ENCODE measurements at places on chromosomes 1 and 21.

DNA sequence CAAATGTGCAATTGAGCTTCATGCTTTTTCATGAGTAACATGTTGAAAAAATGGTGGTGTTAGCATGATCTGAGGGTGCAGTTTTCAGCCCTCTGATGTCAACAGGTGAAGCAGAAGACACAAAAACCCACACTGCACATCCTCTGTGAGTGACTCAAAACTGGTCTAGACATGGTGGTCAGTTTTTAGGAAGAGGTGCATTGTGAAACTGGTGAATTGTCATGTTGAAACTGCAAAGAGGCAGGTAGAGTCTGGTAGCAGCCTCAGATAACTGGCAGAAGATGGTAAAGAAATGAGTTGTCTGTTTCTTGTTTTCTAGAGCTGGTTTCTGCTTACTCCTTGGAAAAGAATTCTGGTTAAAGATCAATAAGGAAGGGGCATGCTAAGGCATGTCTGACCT is 97.3 kb upstream of the HMCN1 start:
- no peak for DNase-seq

- DNase-seq, result peak; percentile 8
These were observed 86.3 kb downstream of the ACBD6 start for GRCh38 chr1:180415985-180416633.

- no peak for DNase-seq
These were observed 233.7 kb downstream of the SRGAP2C start for GRCh38 chr1:121418369-121419049.

DNA sequence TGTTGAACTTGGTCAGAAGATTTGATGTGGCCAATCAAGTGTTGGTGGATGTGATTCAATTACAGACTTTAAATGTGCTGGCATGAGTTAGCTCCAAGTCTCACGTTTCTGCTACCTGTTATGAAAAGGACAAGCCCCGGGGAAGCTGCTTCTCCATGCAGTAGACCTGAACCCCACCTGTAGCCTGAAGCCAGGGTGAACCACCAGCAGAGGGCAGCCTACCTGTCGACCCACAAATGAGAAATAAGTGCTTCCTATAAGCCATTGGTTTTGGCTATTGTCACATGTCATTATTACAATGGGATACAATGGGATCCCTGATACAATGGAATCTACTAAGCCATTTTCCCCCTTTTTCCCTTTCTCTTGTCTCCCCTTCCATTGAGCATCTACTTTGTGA is 230.2 kb downstream of the PRDM2 start:
- DNase-seq, result no peak

- no peak for DNase-seq
These were observed 19.7 kb upstream of the ZBTB40 start for GRCh38 chr1:22431965-22432364.

DNA sequence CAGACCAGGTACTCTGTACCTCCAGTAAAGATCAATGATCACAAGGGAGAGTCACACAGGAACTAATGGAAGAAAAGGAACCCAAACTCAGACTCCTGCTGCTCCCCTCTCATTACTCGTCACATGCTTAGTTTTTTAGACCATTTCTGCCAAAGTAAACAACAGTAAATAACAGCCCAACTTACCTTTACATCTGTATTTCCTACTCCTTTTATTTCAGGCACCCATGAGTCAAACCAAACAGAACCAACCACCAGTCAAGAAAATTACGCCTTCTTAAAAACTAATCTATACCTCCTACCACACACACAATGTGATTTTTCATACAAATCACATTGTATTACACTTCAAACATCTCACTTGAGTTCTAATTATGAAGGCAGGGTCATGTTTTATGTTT is 61.4 kb upstream of the HTR1D start:
- DNase-seq, result no peak

DNA sequence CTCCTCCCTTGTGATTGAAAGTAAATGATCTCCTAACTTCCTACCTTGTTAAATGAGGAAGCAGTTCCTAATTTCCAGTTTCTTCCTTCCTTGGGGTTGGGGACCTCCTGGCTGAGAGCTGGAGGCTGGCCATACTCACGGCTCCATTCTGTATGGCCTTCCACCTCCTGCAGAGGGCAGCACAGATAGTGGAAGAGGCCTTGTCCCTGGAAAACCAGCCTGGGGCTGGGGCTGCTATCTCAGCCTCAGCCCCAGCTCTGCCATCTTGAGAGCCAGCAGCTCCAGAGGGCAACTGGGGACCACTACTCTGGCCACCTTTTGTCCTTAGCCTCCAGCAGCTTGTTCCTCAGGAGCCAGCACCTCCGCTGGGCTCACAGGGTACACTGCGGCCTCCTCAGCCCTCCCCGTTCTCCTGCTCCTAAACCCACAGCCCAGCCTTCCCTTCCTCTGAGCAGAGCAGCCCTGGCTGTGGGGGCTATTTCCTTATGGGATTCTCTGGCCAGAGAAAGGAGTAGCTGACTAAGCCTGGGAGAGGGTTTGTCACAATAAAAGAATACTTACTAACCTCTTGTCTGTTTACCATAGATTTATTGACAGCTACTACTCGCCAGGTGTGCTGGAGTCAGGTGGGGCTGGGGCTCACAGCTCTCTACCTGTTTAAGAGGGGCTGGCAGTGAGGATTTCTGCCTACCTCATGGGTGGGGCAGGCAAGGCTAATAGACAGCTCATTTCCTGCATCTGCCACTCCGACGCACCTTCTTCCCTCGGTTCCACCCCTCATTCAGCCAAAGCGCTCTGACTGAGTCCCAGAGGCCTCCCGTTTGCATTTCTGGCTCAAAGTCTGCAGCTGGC is 6.3 kb downstream of the TMEM234 start:
- peak; percentile 47 for DNase-seq

DNA sequence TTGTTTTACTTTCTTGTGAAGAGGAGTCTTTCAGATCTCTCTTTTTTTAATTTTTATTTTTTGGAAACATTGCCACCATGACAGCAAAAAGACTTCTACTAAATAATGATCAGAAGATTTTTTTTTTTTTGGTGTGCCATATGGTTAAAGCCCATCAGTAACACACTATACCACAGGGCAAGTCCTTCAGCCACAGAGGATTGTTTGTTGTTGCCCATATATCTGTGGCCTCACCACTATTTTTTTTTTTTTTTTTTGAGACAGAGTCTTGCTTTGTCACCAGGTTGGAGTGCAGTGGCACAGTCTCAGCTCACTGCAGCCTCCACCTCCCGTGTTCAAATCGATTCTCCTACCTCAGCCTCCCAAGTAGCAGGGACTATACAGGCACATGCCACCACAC is 29.2 kb downstream of the UAP1 start:
- no peak for DNase-seq

DNA sequence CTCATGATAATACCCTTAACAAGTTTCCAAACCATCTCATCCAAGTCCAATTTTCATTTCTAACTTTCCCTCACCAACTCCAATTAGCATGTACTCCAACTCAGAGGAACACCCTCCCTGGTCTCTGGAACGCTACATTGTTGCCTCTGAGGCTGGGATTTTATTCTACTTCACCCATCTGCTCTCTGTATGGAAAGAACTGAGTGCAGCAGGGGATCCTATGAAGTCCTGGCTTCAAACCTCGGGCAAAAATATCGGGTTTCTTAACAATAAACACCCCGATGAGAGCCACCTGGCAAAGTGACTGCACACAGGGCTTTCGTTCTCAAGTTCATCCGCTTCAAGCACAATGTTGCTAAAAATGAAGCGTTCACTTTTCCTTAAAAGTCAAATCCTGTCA is 99.6 kb downstream of the CRB1 start:
- no peak for DNase-seq

DNA sequence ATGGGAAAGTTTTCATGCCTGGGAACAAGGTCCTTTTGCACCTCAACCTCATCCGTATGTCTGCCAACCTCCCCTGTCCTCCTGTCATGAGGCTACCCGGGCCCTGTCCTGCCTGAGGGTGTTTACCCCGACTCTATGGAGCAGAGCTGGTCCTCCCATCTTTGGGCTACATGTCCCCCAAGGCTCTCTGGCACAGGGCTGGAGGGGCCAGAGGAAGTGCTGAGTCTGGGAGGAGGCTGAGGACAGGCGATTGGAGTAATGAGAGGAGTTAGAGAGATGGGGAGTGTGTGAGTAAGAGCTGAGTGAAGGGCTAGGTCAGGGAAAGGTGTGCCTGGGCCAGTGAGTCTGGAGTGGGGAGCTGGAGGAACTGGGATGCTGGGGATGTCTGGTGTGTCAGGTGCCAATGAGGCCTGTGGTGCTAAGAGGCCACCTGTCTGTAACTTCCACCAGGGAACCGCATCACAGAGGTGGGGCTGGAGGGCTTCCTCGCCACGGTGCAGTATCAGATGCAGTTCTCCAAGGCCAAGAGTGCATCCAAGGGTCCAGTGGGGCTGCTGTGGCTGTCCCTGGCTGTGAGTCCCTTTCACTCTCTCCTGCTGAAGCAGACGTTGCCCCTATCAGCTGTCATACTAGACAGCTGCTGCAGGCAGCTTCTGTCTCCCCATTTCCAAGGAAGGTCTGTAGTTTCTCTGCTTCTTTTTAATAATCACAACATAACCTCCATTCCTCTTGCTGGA is 11.7 kb downstream of the LRRC71 start:
- DNase-seq, result no peak

DNA sequence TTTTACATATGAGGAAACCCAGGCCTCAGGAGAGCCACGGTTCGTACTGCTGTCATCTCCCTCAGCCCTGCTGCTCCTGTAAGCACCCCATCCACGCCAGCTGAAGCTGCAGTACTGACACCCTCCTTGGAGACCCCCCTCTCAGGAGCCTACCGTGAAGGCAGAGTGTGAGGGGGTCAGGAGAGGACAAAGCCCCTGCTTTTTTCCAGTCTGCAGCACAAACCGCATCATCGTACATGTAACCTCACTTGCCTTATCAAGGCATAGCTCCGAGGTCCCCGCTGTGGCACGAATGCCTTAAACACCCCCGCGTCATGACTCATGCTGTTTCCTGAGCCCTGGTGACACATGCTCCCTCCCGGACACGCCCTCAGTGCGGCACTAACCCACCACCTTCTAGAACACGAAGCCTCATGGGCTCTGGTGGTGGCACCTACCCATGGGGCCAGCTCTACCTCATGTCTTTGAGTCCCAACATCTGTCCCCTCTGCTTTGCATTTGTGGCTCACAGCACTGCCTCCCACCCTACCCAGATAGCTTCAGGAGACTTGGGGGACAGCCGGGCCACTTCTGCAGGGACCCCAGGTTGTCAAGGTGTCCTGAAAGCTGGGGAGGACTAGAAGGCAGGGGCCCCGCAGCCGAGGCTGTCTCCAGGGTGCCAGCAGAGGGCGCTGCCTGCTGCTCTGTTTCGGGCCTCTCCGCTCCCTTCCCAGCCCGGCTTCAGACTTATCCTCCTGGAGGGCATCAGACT is 4.9 kb downstream of the SH3BGRL3 start:
- peak; percentile 73 for DNase-seq

GRCh38 chr1:162380061-162380846 is 1.3 kb upstream of the C1orf226 start:
- DNase-seq, result no peak

DNA sequence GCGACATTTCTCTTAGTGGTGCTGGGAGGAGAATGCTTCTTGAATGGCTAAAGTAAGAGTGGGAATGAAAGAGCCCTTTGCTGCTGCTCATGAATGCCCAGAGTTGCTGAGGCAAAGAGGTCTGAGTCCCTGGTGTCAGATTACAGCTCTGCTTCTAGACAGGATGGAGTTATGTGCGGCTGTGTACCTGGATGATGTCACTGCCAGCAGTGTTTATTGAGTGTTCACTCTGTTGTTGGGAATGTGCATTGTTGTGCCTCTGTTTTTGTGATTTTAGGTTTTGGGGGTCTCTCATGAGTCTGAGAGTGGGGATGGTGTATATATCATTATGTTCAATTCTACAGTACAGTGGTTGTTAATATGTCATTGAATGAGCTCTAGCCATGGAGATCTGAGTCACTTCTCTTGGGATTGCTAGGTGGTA is 2.7 kb downstream of the CDC14A start:
- peak; percentile 58 for DNase-seq

DNA sequence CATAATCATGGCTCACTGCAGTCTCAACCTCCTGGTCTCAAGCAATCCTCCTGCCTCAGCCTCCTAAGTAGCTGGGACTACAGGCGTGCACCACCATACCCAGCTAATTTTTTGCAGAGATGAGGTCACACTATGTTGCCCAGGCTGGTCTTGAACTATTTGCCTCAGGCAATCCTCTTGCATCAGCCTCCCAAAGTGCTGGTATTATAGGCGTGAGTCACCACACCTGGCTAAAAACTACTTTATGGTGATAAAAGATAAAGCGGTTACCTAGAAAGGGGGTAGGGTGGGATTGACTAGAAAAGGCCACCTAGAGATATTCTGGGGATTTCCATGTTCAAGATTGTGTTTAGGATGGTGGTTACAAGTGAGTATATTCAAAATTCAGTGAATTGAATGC is 5.0 kb downstream of the TSTD1 start:
- no peak for DNase-seq

- no peak for DNase-seq
These were observed 201.5 kb downstream of the LMO4 start for GRCh38 chr1:87530042-87530807.

DNA sequence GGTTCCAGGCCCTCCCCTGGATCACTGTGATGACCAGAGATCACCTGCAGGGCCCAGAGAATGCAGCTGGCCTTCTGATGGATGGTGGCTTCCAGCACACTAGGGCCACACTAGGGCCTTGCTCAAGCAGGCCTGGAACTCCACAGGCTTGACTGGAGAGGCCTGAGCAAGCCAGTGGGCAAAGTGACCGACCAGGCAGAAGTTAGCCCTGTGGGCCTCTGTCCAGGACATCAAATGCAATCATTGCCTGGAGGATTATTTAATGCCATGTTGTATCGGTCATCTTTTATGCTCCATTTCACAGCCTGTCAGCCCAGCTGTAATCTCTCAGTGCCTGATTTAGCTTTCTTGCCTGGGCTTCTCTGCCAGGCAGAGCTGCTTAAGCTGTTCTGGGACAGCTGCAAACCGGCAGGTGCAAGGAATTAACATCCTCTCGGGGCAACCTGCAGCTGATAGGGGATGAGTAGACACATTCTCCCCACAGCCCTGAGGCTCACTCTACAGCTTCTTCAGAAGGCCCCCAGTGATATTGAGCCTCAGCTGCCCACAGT is 17.7 kb downstream of the NENF start:
- no peak for DNase-seq

DNA sequence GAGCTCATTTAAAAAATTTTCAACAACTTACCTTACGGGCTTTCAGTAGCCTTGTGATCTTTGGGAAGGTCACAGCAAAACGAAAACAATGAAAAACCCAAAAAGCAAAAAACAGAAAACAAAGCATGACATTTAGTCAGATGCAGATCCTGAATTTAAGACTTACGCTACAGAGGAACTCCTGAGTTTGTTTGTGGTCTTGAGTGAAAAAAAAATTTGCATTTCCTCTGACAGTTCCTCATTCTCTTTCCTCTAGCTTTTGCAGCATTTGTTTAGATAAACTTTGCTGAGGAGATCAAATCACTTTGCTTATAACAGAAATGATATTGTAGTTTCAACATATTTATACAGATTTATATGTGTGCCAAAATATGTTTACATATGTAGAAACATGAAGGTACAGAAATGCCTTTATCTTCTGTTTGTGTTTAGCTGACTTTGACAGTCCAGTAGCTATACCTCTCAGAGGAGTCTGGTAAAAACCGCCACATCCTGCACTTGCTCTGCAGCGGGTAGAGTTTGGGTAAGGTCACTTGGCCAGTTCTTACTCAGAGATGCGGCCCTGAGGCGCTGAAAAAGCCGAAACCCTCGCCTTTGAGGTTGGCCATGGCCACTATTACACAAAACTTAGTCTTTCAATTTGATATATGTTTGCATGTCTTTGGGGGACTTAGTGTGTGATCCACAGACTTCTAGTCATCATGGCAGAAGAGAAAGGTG is 142.5 kb downstream of the TNR start:
- DNase-seq, result no peak
